ENCODE measurements at places on chromosomes 5 and 9.

DNA sequence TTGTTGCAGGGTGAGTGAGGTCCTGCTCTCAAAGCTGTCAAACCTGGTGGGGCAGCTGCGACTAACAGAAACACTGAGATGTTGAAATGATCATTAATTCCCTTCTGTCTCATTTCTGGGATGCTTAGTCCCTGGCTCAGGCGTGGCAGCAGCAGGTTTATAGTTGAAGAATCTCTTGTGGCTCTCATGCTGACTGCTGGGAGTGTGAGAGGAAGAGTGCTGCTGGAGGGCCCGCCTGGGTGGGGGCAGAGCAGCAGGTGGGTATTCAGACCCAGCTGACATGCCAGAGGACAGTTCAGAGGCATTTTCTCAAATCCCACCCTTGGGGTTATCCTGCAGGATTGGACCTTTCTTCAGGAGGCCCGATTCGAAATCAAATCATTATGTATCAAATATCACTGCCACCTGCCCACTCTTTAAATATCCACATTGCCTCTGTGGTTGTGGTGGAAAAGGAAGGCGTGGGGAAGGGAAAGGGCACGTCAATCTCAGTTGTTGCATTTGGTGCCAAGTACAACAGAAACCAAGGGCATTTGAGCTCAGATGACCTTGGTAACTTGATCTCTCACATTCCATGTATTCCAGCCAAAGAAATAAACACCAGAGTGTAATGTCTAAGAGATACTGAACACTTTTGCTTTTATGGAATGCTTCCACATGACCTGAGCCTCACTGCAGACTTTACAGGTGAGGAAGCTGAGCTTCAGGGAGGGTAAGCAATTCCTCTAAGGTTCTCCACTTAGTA, 224.3 kb downstream of the AOPEP start:
- DNase-seq, result no peak

DNA sequence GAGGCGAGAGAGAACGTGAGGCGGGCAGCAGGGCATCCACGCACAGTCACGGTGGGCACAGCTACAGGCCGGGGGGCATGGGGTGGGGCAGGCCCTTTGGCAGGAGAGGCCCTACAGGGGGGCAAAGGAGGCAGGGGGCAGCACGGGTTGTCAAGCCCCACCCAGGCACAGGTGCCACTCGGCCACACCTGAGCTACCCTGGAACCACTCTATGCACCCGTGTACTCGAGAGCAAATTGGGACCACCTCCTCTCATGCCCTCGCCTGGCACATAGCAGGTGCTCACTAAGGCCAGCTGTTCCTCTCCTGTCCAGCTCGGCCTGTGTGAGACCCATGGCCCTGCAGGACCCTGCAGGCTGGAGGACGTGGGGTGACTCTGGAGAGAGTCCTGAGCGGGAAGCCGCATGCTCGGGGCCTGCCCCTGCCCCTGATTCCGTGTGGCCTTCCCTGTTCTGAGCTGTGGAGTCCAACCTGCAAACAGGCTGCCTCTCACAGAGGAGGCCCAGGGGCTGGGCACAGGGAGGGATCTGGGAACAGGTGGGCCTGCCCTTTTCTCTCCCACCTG, 31.4 kb upstream of the SARDH start:
- no peak for DNase-seq

DNA sequence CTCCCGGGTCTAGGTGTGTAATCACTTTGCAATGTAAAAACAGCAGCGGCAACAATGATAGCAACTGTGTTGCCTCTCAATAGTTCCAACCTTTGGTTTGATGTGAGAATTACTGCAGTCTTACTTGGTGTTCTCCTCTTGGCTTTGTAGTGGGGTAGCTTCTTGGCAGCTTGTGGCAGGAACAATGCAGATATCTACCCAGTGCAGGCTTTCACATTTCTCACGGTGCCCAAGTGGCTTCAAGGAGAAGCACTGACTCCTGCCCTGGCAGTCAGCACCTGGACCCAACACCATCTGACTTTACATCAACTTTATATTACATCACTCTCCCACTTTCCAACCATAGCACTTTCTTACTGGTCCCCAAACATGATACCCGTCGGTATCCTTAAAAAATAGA, 28.4 kb upstream of the TIFAB start:
- no peak for DNase-seq

DNA sequence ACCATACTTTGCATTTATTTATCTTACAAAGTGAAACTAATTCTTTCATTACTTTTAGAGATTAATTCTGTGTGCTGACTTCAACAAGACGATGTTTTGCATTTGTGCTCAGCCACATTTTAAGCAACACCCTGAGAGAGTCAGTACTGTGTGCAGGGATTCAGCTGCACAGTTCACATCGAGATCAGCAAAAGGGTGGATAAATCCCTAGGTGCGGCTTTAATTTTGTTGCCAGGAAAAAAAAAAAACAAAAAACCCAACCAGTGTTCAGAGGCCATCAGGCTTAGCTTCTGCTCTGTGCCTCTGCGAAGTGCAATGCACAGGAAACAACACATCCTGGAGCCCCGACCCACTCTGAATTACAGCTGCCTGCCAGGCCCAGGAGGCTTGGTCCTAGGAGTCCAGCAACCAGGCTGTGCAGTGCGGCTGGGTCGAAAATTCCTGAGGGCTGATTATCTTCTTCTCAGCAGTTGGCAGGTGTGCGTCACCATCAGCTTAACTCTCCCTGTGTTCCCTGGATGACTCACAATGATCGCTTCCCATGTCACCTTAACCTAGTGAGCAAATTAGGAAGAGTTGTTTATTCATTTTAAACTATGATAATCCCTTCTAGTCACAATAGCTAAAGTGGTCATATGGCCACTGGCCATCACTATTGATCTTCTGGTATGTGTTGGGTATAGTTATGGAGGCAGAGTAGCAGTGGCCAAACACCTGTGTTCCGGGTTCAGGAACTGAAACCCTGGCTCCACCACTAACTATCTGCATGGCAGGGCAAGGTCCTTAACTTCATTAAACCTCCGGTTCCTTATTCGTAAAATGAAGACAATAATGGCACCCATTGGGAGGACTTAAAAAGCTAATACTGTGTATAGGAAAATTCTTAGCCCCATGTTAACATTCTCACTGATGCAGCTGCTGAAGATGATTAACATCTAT, 31.2 kb upstream of the NDUFB6 start:
- DNase-seq, result peak; percentile 49

- DNase-seq, result peak; percentile 4
These were observed 54.1 kb downstream of the FER start for GRCh38 chr5:108801776-108802175.

DNA sequence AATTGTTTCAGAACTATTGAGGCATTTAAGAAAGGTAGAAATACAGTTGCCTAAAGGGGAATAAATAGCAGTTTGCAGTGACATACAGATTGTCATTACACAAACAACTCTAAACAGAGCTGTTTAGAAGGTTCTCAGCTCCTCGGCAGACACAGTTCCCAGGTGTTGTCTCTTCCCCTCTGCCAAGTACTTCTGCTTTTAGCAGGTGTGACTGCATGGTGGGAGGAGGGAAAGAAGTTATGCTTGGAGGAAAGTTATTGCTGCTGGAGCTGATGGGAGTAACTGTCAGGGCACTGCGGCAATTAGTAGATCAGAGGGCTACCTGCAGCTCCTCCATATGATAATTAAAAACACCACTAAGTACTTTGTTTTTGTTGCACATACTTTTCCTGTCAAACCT, 14.5 kb downstream of the EDIL3 start:
- DNase-seq, result no peak

DNA sequence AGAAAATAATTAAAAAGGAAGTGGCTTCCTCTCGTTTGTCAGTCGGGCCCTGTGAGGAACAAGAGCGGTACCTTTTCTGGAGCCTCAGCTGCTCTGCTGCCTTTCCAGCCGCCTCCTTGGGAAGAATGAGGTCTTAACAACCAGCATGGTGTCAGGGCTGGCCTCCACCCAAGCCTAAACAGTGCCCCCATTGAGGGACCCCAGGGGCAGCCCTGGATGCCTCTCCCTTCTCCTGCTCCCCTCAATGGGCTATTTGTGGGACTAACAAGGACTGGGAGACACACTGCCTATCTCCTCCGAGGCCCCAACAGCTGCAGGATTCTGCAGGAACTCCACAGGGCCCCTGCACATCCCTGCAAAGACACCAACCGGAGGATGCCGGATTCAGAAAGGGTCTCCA, 155.4 kb upstream of the MAP3K1 start:
- DNase-seq, result no peak

DNA sequence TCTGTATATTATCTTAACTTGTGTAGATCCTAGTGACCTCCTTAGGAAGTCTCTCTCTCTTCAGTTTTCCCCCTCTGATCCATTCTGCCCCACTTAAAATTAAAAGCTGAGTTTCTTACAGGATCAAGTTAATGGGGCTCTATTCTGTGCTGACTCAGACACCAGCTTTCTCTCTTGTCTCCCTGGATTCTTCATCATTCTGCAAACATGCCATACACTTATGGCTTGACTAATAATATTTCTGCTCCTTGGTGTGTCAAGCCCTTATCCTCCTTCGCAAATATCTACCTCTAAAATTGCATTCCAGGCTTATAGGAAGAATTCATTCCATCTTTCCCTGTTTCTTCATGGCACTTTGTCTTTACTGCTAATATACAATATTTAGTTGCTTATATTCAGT, 18.1 kb downstream of the LRRC70 start:
- DNase-seq, result no peak

- no peak for DNase-seq
These were observed 104.6 kb downstream of the INSYN2B start for GRCh38 chr5:169875731-169876130.

GRCh38 chr5:41755705-41756104, 114.5 kb downstream of the OXCT1 start:
- DNase-seq, result no peak

DNA sequence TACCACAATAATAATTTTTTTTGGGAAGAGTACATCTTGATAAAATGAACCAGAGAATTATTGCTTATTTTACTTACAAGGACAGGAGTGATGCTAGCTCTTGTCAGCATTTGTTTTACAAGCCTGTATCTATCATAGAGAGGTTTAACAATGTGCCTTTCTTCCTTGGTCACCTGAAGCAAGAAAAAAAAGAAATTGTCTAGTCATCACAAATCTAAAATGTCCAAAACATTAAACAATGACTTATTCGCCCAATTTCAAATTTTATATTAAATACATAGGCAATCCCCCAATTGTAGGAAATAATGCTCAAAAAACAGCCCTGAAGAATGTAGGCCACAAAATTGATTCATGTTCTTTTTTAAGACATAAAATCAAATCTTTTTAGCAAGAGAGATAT, 56.6 kb downstream of the PKD2L2 start:
- no peak for DNase-seq

DNA sequence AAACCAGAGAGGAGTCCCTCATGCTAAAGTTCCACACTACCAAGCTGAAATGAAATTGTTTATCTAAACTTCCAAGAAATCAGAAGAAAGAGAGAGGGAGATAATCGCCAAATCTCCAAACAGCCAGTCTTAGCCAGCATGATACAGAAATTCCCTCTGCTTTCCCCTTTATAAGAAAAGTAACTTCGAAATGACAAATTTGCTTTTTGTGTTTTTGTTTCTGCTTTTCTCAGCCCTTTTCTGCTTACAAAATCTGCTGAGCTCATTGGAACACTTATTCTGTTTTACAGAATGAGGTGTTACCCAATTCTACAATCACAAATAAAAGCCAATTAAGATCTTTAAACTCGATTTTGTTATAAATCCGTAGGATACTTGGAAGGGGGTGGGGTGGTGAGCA, 72.9 kb downstream of the SFXN1 start:
- no peak for DNase-seq

GRCh38 chr9:121299467-121300282, 31.7 kb downstream of the GSN start:
- DNase-seq, result no peak

DNA sequence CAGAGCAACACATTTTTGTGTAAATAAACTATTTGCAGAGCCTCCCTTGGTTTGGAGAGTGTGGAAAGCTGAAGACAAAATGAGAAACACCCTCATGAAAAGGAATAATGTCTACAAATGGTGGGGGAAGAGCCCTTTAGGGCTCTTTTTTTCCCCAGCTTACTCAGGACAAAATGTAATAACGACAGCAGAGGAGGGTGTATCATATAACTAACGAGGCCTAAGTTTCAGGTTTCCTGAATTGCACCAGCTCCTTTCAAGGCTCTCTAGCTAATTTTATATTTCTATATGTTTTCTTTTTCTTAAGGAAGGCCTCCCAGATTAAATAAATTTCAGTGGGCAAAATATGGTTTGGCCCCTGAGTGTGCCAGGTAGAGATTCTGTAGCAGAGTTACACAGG, 116.3 kb downstream of the FEM1C start:
- DNase-seq, result no peak

- no peak for DNase-seq
These were observed 39.9 kb downstream of the PAX5 start for GRCh38 chr9:36993933-36994764.

GRCh38 chr5:158908425-158909220, 191.1 kb downstream of the EBF1 start:
- no peak for DNase-seq

DNA sequence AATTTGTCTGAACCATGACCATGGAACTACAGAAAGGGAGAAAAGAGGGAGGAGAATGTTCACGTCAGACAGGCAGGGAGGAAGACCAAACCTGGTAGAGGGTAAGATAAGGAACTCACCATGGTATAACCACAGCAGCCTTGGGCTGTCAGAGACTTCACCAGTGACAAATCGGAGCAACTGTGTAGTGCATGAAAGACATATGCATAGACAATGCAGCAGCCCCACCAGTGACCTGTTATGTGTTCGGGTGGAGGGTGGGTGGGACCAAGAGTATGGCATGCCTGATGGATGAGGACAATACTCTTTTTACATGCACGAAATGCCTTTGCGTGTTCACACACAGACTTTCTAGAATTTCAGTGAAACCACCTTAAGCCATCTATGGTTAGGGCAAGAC, 221.8 kb upstream of the RASEF start:
- DNase-seq, result no peak

- DNase-seq, result no peak
These were observed 16.7 kb downstream of the IFNB1 start for GRCh38 chr9:21060919-21061561.

DNA sequence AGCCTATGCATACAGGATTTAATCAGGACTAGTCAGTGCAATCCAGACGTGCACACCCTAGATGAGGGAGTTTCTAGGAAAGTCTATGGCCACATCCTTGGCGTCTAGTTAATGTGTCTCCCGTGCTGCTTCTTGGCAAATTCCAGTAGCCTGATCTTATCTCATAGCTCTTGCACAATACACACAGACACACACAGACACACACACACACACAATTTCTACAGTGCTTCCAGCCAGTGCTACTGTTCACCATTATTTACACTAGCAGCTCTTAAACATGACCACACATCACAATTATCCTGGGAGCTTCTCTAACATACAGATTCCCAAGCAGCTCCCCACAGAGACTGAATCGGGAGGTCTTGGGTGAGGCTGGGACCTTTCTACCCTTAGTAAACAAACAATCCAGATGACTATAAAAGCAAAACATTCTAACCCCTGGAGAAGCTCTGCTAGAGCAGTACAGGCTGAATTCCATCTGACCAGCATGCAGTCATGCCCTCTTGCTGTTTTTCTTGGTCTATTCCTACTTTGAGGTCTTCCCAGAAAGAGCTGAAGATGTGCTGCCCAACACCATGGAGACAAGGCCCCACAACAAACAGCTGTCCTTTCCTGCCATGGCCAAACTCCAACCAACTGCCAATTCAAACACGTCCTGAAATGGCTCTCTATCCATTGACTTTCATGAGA, 236.6 kb downstream of the DEPDC1B start:
- no peak for DNase-seq

All from H54 (cell line).